ENCODE measurements at places on chromosomes 4 and X. TPM values are rescaled to one million over a fixed set of nuclear protein-coding genes. Genes with fewer than 3 reads are reported as not detected.

Gene ZNF827
- total RNA-seq: 7.9 TPM

Gene FLNA
- total RNA-seq: 1,571 TPM

Gene CDX4
- not detected for total RNA-seq

Gene HTR2C
- total RNA-seq: not detected

Gene MAGEA8
- total RNA-seq: not detected

Gene HERC3
- total RNA-seq: 36.9 TPM

Gene NHS
- total RNA-seq: 0.43 TPM

Gene CLCN4
- total RNA-seq: not detected

Gene TRIM61
- 1.0 TPM for total RNA-seq

Gene LRP2BP
- total RNA-seq: 1.2 TPM

Gene TRMT10A
- total RNA-seq: 8.5 TPM

Gene GPR119
- total RNA-seq: not detected

Gene NRK
- total RNA-seq: not detected

Gene ITGB1BP2
- 2.9 TPM for total RNA-seq

Gene IQSEC2
- total RNA-seq: 0.48 TPM

Gene F11
- not detected for total RNA-seq

Gene LINC00632
- 39.9 TPM for total RNA-seq

Gene ZNF674
- total RNA-seq: 5.7 TPM

Gene ANKRD50
- 0.18 TPM for total RNA-seq

Gene ZNF157
- total RNA-seq: 0.18 TPM

Gene FAM47E
- not detected for total RNA-seq

Gene BCORL1
- total RNA-seq: 6.9 TPM

Gene EXOC1L
- not detected for total RNA-seq

Gene ZMAT1
- 3.6 TPM for total RNA-seq

Gene NDNF
- not detected for total RNA-seq

Gene FAM184B
- total RNA-seq: not detected

Gene VCX
- total RNA-seq: not detected

Gene ODAM
- not detected for total RNA-seq

Gene FHDC1
- total RNA-seq: 0.05 TPM

Gene ETDB
- total RNA-seq: not detected

Gene SNCA
- total RNA-seq: 11.6 TPM

Gene CT45A5
- total RNA-seq: 0.58 TPM

Gene PPEF1
- not detected for total RNA-seq

Gene SLC25A31
- not detected for total RNA-seq

Gene PRRG1
- not detected for total RNA-seq

Gene GAGE2A
- not detected for total RNA-seq

Gene SMIM20
- total RNA-seq: 14.4 TPM

Gene SYAP1
- total RNA-seq: 19.2 TPM

Gene GLUD2
- 0.60 TPM for total RNA-seq

Gene SSX1
- not detected for total RNA-seq

Gene CXCL5
- not detected for total RNA-seq

Gene NOX1
- total RNA-seq: not detected

Gene FGFBP1
- total RNA-seq: not detected

Gene SYTL5
- not detected for total RNA-seq

Gene MGAT4D
- total RNA-seq: not detected

Gene STK26
- 49.8 TPM for total RNA-seq

Gene BTK
- 0.10 TPM for total RNA-seq

Gene USP17L28
- total RNA-seq: not detected

Gene RHOXF1
- not detected for total RNA-seq

Gene HPGD
- 34.1 TPM for total RNA-seq

Gene ATOH1
- total RNA-seq: not detected

Gene TSPAN6
- total RNA-seq: not detected

Gene NEIL3
- 29.3 TPM for total RNA-seq

Gene TXK
- total RNA-seq: 15.2 TPM

Data from activated CD4-positive, alpha-beta memory T cell treated with anti-CD3 and anti-CD28 coated beads, Interleukin-2, amount 10 ng/mL, durations not matched to agents 7 days and 5 days (primary cell).